CD4-positive, alpha-beta T cell treated with Interleukin-4 for 4 hours (primary cell): ENCODE measurements at places on chromosomes 11 and 22.

DNA sequence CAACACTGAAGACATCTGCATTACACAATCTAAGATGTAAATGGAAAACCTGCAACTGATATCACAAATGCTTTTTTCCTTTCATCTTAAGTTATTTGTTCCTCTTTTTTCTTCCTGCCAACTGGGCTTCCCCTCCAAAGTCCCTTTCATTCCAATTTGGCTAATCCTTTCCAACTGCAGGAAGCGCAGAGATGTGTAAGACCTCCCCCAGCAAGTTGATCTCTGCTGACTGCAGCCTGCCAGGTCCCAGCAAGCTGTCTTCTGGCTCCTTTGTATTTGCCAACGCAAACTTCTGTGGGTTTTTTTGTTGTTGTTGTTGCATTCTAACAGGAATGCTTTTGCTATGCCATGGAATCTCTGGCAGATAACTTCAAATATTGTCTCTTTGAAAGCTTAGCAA is 38.5 kb upstream of the LRRC4C start:
- DNase-seq, result no peak

GRCh38 chr11:61120706-61121191 is 18.5 kb downstream of the CD5 start:
- DNase-seq, result peak; percentile 86

- DNase-seq, result no peak
Observed at GRCh38 chr11:13468750-13469149, 5.7 kb upstream of the BTBD10 start.

GRCh38 chr22:20624161-20624616 is 116.8 kb downstream of the MED15 start:
- no peak for DNase-seq

GRCh38 chr11:61954851-61955421 is 4.8 kb downstream of the BEST1 start:
- no peak for DNase-seq

GRCh38 chr22:37716708-37717107 is 19.9 kb downstream of the TRIOBP start:
- no peak for DNase-seq

- no peak for DNase-seq
Observed at GRCh38 chr11:130418210-130418609, 10.2 kb downstream of the ADAMTS8 start.

DNA sequence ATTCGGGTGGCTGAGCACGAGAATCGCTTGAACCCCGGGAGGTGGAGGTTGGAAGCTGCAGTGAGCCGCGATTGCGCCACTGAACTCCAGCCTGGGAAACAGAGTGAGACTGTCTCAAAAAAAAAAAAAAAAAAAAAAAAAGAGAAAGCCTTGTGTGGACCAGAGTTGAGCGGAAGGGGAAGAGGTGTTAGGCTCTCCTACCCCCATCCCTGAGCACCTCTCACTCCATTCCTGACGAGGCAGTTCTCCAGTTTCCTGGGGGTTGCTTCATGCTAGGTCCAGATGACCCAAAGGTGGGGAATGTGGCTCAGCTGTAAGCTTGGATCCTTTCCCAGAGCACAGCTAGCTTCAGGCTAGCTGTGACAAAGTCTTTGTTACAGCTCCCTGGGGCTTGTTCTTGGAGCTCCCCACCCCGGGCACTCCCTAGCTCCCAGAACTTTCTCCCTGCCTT is 8.8 kb upstream of the DNAL4 start:
- DNase-seq, result no peak
